ELR (cell line): ENCODE measurements at places on chromosomes 5 and 9.

DNA sequence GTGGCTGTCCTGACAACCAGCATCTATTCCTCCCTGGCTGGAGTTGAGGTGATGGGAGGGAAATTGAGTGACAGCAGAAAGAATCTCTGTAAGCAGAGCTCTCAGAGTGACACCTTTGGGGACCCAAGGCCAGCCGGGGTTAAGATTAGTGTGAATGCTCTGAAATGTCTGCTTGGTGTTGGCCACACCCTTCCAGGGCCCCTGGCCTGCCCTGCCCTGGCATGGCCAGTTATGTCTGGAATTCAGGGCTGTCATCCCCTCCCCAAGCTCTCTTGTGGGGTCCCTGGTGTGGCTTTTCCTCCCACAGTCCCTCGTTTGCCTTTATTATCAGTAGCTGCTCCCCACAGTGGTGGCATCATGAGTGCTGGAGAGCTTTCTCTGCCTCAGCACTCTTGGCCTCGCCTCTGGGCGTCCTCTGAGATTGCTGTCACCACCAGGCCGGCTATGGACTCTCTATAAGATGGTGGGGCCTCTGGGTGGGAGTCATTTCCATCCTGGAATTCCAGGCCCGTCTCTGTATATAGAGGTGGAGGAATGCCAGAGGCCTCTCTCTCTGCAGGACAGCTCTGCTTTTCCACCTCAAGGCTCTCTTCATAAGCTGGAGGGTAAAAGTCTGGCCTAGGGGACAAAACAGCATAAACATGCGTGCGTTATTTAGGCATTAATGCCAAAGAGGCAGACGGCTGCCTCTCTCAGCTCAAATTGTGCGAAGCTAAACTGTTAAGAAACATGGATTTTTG, 3.6 kb downstream of the TMEM252 start:
- no peak for DNase-seq

- DNase-seq, result no peak
These were observed 24.4 kb downstream of the EGR1 start for GRCh38 chr5:138489683-138490061.

- DNase-seq, result no peak
These were observed 7.4 kb upstream of the FBXO10 start for GRCh38 chr9:37583522-37584121.

DNA sequence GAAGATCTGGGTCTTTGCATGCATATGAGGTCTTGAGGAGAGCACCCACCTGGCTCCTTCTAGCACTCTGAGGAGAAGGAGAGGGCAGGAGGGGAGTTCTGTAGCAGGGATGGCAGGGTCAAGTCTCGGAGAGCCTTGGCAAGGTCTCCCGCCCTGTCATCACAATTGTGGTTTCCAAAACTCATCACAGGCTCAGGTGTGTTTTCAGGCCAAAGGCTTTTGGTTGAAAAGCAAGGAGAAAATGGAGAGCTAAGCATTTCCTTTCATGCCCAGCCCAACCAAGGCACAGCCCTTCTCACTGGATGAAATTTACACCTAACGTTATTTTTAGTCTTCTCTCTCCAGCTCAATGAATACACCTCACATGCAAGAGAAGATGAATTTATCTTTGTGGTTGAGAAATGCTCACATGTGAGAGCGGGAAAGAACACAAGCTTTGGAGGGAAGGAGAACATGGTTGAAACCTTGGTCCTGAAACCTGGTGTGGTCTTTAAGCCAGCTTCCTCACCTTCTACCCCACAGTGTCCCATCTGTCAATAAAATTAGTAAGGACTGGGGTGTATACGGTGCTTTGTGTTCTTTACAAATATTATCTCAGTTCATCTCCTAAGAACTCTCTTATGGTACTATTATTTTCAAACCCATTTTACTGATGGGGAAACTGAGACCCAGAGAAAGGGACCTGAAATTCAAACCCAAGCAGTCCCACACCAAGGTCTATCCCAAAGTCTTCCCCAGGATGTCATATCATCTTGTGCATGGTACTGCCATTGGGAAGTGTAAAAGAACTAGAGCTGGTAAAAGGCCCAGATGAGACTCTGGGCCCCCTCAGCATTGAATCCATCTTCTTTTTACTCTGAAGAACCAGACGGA, 47.8 kb upstream of the CPEB4 start:
- no peak for DNase-seq

- peak; percentile 27 for DNase-seq
These were observed 19.7 kb downstream of the RAI14 start for GRCh38 chr5:34675857-34676256.

GRCh38 chr9:91966503-91966902, 16.5 kb upstream of the ROR2 start:
- DNase-seq, result peak; percentile 37

DNA sequence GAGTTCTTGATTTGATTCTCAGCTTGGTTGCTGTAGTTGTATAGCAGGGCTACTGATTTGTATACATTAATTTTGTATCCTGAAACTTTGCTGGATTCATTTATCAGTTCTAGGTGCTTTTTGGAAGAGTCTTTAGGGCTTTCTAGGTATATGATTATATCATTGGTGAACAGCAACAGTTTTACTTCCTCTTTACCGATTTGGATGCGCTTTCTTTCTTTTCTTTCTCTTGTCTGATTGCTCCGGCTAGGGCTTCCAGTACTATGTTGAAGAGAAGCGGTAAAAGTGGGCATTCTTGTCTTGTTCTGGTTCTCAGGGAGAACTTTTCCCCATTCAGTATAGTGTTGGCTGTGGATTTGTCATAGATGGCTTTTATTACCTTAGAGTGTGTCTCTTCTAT, 158.9 kb downstream of the SAXO1 start:
- DNase-seq, result no peak

DNA sequence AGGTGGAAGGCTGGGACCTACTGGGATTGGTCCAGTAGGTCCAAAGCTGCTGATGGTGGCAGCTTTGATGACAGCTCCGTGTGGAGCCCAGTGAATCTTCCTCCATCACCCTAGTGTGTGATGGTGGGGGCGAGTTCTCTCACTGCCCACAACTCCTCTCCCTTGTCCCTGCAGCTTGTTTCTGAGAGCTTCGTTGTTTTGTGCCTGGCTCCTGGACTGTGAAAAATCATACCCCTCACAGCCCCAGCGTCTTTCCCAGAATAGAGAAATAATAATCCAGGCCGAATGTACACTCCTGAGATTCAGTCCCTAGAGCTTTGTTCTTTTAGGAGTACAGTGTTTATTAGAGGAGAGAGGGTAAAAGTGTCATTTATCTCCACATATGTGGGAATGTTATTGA, 372.2 kb downstream of the ENC1 start:
- no peak for DNase-seq

- peak; percentile 39 for DNase-seq
These were observed 8.5 kb downstream of the CAMSAP1 start for GRCh38 chr9:135898634-135899407.

GRCh38 chr5:40781843-40782409, 16.2 kb downstream of the PRKAA1 start:
- DNase-seq, result no peak

GRCh38 chr5:122581629-122582028, 193.3 kb upstream of the SNX2 start:
- DNase-seq, result no peak

DNA sequence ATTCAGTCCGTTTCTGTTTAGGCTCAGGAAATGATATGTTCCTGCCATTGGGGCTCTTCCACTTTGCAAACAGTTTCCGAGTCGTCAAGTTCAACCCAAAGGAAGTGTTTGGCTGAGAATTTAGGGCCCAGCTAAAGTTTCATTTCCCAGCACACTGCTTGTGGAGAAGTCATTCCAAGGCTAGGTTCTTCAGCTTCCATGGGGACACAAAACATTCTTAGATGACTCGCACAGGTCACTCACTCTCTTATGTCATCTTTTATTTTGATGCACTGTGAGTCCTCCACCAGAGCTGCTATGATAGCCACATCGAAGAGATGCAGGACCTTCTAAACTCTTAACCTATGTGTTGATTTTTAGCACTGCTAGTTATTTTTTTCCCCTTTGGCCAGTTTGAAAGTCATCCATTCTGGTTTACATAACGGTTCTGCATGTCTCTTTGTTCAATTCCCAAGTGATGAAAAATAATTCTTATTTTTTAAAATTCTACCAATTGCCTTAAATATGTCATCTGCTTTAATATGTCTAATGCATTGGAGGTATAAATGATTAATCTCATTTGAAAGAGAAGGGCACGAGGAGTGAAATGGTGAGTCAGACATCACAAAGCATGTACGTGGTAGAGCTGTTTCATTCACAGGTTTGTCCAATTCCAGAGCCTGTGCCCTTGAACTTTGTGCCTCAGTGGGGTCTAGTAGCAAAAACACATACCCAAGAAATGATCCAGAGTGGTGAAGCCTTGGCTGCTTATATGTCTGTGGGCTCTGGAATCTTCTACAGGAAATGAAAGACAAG, 84.3 kb downstream of the ZNF462 start:
- peak; percentile 15 for DNase-seq

- DNase-seq, result no peak
These were observed 946 bp upstream of the LTC4S start for GRCh38 chr5:179792612-179793467.

DNA sequence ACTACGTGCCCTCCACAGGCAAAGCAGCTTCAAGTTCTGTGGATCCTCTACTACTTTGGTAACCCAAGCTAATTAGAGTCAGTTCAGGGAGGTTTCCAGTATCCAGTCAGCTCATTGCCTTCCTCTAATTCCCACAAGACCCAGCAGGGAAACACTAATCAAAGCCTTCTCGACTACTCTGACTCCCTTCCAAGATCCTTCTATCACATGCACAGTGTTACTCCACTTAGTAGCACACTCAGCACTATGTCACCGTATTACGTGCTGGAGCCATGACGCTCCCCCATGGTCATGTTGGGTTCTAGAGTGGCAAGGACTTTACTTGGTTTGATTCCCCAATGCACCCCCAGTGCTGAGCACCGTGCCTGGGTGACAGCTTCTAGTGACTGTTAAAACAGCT, 53.0 kb downstream of the DCP2 start:
- no peak for DNase-seq

- no peak for DNase-seq
These were observed 5.7 kb upstream of the SMC2 start for GRCh38 chr9:104088416-104088815.

GRCh38 chr5:53537711-53538110, 22.7 kb upstream of the NDUFS4 start:
- DNase-seq, result no peak

- DNase-seq, result peak; percentile 96
These were observed 3.0 kb upstream of the UBE2R2 start for GRCh38 chr9:33813712-33814641.

GRCh38 chr5:132342291-132343180, 27.0 kb upstream of the SLC22A5 start:
- DNase-seq, result no peak

DNA sequence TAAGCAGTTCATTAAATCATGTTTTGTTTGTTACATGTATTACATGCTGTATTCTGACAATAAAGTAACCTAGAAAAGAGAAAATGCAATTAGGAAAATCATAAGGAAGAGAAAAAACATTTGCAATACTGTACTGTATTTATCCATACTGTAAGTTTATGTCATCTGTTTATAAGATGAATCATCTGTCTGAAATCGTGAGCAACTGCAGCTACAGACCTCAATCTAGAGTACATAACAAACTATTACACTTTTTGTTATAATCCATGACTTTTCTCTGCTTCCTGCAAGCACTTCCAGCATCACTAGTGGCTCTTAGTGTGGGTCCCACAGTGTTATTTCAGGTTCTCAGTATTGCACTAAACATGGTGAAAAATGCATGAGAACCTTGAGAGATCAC, 144.4 kb upstream of the NR4A3 start:
- DNase-seq, result peak; percentile 47

DNA sequence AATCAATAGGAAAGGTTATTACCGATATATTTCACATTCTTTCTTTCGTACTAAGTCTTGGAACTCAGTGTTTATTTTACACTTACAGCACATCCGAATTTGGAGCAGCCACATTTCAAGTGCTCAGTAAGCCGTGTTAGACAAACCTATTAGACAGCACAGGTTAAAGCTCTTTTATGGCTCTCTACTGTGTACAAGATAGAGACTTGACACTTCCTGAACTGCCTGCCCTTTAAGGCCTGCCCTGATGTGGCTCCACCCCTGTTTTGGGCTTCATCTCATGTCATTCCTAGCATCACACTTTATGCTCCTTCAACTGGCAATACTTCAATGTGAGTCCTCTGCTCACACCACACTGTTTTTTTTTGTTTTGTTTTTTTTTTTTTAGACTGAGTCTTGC, 23.5 kb upstream of the SUSD1 start:
- no peak for DNase-seq

DNA sequence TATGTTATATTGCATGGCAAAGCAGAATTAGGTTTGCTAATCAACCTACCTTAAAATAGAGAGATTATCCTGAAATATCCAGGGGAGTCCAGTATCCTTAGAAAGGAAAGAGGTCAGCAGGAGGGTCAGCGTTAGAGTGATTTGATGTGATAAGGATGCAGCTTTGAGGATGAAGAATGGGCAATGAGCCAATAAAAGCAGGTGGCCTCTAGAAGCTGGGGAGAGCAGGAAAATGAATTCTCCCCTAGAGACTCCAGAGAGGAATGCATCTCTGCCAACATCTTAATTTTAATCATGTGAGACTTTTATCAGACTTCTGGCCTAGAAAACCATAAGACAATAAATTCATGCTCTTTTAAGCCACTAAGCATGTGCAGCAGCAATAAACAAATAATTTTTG, 65.7 kb upstream of the SYK start:
- no peak for DNase-seq

- no peak for DNase-seq
These were observed 74.6 kb upstream of the HSPA9 start for GRCh38 chr5:138649775-138650174.

DNA sequence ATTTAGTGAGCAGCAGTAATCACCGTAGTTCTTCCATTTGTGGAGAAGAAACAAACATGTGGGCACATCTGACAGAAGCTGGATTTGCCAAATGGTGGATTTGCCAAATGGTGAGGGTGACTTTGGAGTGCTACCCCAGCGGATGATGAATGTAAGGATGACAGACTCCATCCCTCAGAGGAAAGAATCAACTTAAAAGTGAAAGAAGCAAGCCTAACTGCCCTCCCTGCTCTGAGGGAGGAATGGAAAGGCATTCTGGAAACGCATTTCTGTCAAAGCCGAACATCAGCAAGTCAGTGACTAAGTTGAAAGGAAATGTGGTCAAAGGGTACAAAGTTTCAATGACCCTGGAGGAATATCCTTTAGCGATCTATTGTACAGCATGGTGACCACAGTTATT, 143.5 kb downstream of the GPBP1 start:
- no peak for DNase-seq

DNA sequence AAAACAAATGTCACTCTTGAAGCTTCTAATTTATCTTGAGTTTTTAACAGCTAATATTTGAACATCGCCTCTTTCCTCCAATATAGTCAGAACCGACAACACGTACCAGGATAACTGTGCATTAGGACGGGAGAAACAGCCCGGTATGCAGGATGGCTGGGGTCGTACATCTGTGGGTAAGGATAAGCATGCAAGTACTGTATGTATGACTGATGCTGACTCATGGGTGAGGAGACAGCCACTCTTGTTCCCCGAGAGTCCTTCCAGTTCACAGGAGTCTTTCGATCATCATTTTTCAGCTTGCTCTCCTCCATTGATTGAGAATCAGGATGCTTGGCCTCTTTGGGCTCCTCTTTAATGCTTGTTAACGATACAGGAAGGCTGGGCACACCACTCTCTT, 102.3 kb downstream of the ZNF608 start:
- DNase-seq, result peak; percentile 87

- DNase-seq, result peak; percentile 20
These were observed 43.4 kb downstream of the UBE2R2 start for GRCh38 chr9:33860200-33860871.

GRCh38 chr9:94639999-94640376, 670 bp upstream of the FBP1 start:
- no peak for DNase-seq

- peak; percentile 9 for DNase-seq
These were observed 35.0 kb downstream of the ARL15 start for GRCh38 chr5:54275361-54275760.

- DNase-seq, result no peak
These were observed 199.7 kb downstream of the ROR2 start for GRCh38 chr9:91750343-91750742.
